Activated T-helper 1 cell treated with anti-CD3 and anti-CD28 coated beads, Interleukin-2, amount 50 U/mL, for 16 hours (primary cell): ENCODE measurements at places on chromosomes 13 and 19.

GRCh38 chr19:10811391-10812111 lies 24.5 kb downstream of the TMED1 start:
- no peak for DNase-seq

- DNase-seq = no peak
Observed at GRCh38 chr13:38514575-38514974, 164.9 kb downstream of the UFM1 start.

GRCh38 chr19:1417681-1418495 lies 10.5 kb downstream of the DAZAP1 start:
- DNase-seq = no peak

GRCh38 chr19:27746691-27747380 lies 1466.1 kb downstream of the UQCRFS1 start:
- DNase-seq = no peak

DNA sequence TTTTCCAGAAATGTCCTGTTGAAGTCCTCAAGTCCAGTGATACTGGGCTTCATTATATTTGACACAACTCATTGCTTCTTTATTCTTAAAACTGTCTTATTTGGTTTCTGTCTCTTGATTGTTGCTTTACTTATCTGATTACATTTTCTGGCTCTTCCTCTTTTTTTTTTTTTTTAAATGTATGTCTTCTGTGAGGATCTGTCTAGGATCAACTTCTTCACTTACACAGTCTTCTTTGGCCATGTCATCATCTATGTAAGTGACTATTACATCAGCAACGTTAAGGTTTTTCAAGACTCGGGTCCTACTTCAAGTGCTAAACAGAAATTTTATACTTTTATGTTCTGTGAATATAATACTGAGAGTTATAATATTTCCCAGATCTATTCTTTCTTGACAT lies 162.1 kb downstream of the PDS5B start:
- DNase-seq = no peak

DNA sequence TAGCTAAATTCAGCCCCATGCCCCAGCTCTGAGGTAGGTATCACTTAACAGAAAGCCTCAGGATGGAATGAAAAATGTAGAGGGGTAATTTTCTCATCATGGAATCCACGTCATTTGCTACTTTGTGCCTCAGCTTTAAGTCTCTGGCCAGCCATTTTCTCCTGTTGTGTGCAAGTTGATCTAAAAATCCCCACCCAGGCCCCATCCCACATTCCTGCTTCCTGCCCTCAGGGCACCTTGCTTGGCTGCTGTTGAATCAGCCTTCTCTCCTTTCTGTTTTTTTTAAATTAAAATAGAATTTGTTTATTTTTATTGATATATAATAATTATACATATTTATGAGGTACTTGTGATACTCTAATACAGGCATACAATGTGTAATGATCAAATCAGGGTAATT lies 179.9 kb upstream of the TSHZ3 start:
- DNase-seq = no peak

- DNase-seq = no peak
Observed at GRCh38 chr13:43298816-43299215, 275.4 kb downstream of the DNAJC15 start.

GRCh38 chr13:77986713-77987112 lies 68.1 kb upstream of the EDNRB start:
- no peak for DNase-seq

GRCh38 chr19:2236064-2236313 lies 140 bp downstream of the PLEKHJ1 start:
- no peak for DNase-seq

DNA sequence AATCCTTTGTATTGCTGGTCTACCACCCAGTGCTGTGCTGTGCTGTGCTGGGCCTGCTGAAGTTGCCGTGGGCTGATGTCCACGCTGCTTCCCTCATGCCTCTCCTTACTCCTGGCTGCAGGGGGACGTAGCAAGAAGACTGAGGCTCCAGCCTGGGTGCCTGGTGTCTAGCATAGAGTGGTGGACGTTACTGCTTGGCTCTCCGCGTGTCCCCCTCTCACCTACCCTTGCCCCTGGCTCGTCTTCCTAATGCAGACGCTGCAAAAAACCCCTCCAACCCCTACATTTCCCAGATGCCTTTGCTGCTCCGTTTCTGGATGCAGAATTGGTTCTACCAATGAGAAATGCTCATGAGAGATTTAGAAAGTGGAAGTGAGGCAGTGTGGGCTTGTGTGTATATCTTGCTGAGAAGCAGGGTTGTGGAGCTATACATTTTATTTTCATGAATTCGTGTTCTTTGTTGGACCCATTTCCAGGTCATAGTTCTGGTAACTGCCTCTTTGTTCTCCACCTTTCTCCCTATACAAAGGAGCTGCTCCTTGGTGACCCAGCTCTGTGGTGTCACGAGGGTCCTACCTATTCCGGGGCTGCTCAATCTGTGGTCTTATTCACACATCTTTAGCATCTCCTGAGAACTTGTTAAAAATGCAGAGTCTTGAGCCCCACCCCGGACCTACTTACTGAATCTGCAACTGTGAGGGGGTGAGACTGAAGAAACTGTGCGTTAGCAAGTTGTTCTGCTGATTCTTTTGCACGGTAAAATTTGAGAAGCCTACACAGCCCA lies 7.9 kb upstream of the DENND1C start:
- no peak for DNase-seq

GRCh38 chr19:35349614-35350521 lies 2.2 kb downstream of the FFAR1 start:
- DNase-seq = no peak

GRCh38 chr19:50510121-50510670 lies 795 bp downstream of the JOSD2 start:
- DNase-seq = no peak

DNA sequence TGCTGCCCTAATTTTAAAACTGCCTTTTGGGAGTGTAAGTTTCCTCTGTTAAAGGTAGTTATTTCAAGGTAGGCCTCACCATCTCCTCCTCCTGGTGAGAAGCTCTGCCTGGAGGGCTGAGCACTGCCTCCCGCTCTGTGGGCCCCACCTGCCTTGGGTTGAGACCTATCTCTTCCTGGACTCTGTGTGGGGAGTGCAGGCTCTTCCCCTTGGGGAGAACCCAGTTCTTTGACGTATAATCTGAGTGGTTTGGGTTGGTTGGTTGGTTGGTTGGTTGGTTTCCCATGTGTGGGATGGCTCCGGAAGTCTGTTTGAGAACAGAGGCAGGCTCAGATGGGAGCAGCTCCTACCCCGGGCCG lies 39.1 kb downstream of the ACTN4 start:
- DNase-seq = no peak

GRCh38 chr19:3983936-3984583 lies 1.2 kb downstream of the EEF2 start:
- no peak for DNase-seq

DNA sequence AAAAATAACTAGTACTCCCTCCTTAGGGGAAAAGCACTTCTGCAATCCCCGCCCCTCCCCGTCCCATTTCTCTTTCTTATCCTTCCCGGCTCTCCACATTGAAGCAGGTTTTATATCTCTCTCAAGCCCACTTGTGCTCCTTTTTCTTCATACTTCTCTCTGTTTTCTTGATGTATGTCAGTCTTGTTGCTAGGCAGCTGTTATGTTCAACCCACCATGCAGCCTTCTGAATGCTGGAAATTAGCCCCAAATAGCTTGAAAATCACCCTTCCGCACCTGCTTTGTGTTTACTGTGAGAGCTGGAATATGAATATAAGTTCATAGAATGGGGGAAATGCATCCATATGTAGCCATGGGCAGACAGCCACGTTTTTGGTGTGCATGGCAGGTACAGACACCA lies 461.4 kb downstream of the MYO16 start:
- DNase-seq = no peak

GRCh38 chr19:37931881-37932655 lies 25.1 kb downstream of the SIPA1L3 start:
- DNase-seq = no peak

DNA sequence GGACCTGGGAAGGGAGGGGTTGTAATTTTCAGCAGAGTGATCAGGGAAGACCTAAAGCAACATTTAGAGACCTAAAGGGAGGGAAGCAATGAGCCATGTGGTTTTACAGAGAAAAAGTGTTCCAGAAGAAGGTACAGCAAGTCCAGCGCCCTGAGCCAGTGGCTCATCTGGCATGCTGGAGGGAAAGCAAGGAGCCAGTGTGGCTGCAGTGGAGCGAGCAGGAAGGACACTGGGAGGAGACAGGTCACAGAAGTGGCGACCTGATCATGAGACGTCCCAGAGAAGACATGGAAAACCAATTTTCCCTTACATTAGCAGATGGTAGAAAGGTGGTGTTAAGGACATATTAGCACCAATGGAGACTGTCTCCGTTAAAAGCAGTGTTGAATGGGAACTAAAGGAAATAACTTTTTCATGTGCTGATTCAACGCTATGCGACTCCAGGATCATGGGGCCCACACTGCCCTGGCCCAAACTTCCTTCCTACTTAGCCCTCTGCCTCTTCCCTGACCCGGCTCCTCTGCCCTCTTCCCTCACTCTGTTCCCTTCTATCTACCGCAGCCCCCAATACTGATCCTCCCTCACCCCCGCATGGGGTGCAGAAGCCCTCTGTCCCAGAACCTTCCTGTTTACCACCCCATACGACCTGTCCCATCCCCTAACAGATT lies 5.4 kb downstream of the C19orf47 start:
- no peak for DNase-seq

GRCh38 chr13:44312834-44313551 lies 60.6 kb upstream of the SERP2 start:
- no peak for DNase-seq

- DNase-seq = no peak
Observed at GRCh38 chr19:34180273-34180672, 8.0 kb downstream of the LSM14A start.

GRCh38 chr13:98411617-98412265 lies 165.2 kb downstream of the STK24 start:
- no peak for DNase-seq

- no peak for DNase-seq
Observed at GRCh38 chr13:106656186-106656585, 88.2 kb upstream of the ARGLU1 start.

DNA sequence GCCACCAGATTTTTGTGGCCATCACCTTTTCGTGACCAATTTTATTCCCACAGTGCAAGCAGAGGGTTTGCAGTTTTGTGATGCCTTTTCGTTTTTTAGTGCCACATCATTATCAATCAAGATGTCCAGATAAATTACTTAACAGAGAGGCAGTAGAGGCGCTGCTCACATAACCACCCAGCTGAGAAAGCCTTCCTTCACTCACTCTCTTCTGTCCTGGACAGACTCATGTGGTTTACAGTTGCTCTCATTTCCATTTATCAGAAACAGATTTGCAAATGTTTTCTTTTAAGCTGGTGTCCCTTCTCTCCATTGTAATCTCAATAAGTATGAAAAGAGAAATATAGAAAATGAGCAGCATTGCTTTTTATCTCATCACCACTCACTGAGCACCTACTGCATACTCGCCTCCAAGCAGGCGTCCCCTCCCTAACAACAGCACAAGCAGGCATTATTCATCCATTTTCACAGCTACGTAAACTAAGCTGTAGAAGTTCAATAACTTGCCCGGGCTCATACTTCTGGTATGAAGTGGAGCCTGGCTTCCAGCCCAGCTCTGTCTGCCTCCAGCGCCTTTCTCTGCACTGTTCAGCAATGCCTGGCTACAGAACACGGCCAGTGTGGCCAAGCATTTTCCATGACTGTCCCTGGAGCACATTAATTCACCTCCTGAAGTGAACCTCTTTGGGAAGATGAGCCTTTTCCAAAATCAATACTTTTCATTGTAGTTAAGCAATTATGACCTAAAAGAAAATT lies 34.6 kb upstream of the KATNAL1 start:
- DNase-seq = no peak

GRCh38 chr19:4967738-4968461 lies 1.0 kb upstream of the KDM4B start:
- DNase-seq = no peak

DNA sequence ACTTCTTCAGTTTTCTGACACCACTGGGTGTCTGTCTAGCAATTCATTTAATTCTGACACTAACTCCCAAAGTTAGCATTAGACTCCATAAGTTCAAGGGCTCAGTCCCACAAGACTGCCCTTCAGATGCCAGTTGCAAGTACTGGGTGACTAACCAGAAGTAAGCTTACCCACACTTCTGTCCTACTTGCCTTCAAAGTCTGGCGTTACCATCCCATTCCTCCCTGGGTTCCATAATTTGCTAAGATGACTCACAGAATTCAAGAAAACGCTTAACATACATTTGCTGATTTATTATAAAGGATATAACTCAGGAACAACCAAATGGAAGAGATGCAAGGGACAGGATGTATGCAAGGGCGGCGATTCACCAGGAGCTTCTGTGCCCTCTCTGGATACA lies 45.5 kb upstream of the NPAS1 start:
- DNase-seq = no peak

DNA sequence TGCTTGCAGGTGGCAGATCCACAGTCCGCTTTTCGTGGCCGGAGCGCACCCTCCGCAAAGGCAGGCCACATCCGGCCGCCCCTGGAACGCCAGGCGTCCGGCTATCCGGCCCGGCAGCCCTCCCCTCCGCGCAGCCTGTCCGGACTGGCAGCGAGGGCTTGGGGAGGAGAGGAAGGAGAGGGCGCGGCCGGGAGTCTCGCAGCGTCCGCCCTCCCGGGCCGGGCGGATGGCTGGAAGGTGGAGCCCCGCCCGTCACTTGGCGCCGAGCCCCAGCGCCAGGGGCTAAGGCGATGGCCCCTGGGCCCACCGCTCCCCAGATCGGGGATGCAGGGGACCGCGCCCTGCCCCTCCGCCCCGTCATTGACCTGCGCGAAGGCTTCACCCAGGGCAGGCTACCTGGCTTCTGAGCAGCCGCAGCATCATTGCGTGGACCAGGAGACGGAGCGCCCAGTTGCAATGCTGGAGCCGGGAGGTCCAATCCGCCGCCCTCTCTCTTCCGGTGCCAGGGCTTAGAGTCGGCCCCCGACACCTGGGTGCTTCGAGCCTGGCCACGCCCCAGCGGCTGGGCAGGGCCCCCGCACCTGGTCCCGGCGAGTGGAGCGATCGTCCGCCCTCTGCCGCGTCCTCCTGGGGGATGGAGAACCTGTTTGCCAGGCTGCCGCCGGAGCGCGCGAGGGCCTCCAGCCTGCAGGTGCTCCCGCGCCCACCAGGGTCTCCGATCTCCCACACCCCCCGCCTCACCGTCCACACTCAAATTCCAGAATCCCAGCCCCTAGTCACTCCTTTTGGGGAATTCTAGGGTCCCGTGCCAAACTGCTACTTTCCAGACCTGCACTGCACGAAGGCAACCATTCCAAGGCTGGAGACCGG lies at the start of gene FUT1:
TSS of gene FUT1 (minus strand) at position 146 of the 870 bp plus-strand sequence. CDS start 1,360 bp downstream, outside the sequence.
- no peak for DNase-seq

GRCh38 chr19:24062190-24062589 lies 24.8 kb upstream of the ZNF254 start:
- no peak for DNase-seq
